ENCODE measurements at places on chromosomes 2 and 18.
A peak's percentile ranks its signal among the peaks of the same experiment; 100 is the strongest.

DNA sequence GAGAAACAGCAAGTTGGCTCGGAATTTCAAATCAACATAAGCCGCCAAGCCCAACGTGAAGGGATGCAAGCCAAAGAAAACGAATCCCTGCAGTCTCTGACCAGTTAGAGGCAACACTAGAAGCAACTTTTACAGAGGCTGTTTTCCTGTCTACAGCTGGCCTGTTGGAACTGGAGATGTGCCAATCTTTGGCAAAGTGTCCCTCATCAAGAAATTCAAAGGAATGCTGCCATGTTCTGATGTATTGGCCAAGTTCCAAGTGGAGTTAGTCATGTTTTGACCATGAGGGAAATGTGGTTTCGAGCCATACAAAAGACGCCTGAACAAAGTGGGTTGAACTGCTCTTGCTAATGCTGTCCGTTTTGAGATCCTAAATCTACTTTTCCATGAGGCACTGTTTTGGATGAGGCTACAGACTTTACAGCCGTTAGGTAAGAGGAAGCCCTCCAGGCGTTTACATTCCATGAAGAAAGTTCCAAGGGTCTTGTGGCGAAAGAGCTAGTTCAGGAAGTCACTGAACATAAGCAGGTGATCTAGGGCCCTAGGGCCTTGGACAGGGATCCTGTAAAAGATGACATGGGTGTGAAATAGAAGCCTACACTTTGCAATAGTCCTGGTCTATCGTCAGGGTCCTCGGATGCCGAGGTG is 140.7 kb upstream of the PXDN start:
- DNase-seq: no peak

DNA sequence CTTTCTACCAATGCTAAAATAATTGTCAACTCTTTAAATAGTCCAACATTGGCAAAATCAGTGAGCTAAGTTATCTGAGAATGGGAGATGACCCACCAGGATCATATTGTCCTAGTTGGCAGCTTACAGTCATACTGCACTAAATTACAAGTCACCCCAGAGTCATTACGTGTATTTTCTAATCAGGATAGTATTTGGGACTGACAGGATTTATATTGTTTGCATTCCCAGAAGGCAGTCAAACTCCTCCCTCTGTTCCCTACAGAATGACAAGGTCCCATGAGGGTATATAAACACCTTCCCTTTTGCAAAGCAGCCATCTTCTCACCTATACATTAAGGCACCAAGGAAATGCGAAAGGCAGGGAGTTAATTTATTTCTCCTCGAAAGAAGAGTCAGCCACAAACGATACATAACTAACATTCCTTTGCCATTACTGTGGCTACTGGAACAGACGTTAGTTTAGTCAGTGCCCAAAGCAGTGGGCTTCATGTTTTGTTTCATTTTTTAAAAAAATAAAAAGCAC is 125.3 kb downstream of the ANTXR1 start:
- DNase-seq: no peak

DNA sequence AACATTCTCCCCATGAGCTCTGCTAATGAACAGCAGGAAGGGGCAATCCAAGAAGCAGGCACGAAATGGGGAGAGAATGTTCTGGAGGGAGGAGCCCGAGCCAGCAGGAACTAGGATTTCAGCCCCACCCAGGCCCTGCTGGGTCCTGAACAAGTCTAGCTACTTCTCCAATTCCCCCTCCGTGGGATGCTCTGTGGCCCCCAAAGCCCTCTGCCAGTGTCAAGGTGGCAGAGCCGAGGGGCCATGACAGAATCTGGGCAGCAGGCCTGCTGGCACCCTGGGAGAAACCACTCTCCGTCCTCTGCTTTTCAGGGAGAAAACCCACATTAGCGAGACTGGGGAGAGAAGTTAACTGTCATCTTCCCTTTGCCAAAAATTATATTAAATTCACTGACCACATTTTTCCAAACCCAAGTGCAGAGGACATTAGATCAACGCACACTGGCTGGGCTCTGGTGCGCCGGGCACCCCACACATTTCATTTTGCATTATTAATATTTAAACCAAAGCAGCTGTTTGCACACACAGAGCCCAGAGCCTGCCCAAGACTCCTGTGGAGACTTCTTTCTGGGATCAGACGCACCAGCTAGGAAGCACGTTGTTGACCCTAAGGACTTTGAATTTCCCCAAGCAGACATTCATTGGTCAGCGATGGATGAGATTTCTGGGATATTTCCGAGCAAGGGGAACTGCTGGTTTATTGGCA is 80.2 kb upstream of the PKDCC start:
- no peak for DNase-seq

- no peak for DNase-seq
These were observed 135.5 kb upstream of the CHAC2 start for GRCh38 chr2:53632126-53632460.

DNA sequence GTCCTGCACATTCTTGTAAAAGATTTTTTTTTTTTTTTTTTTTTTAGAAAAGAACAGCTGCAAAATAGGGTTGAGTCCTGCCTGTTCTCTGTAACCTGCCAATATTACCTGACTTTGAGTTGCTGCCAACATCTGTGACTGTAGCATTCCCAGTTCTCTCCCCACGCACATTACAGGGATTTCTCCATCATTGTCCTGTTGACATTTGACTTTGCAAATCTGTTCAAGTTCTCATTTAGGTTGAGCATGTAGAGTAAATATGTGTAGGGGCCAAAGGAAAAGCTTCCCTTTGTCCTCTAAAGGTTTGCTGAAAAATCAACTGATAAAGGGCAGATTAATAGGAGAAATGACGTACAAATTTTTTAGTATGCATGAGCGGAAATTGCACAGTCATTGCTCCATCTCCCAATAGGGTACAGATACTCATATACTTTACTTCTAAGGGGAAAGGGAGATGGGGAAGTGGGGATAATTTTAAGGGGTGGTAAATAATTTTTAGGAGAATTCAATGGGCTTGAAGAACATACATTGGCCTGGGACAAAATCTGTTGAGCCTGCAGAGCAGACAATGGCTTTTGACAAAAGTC is 385.5 kb downstream of the PIK3C3 start:
- no peak for DNase-seq

- DNase-seq: no peak
These were observed 104.5 kb downstream of the COL6A3 start for GRCh38 chr2:237309416-237309815.

DNA sequence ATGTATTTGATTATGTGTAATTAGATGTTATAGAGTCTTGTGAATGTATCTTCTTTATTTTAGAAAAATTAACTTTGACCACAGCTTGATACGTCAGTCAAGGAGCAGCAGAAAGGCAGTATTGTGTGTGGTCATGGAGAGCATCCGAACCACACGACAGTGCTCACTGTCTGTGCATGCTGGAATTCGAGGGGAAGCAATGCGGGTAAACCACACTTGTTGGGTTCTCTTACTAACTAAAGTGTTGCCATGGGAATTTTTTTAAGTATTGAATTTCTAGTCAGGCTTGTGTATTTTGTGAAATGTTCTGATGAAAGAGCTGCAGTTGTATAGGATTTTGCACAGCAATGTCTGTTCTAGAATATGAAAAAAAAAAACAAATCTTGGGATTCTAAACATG is 4.8 kb downstream of the PJVK start:
- DNase-seq: no peak

DNA sequence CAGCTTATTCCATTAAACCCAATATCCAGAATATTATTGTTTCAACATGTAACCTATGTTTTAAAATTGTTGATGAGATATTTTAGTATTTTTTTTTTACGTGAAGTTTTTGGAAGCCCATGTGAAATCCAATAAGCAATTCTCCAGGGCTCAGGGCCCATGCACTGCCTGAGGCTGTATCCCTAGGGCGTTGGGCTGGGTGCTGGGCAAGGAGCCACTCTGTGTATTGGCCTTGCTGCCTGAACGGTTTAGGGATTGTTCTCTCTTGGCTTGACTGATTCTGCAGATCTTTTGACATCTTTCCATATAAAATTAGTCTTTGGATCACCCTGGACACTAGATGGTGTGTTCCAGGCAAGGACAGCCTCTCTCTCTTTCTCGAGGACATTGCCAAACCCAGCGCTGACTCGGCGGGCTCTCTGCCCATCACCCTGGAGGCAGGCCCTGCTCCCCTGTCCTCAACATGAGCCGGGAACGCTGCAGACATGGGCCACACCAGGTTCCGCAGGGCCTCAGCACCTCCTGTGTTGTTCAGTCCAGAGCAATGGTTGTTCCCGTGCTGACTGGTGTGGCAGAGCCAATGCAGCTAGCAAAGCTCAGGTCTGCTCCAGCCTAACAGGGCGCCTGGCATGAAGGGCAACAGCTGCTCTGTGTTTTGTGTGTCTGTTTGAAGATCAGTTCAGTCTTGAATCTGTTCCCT is 163.0 kb downstream of the SEPTIN10 start:
- DNase-seq: no peak

DNA sequence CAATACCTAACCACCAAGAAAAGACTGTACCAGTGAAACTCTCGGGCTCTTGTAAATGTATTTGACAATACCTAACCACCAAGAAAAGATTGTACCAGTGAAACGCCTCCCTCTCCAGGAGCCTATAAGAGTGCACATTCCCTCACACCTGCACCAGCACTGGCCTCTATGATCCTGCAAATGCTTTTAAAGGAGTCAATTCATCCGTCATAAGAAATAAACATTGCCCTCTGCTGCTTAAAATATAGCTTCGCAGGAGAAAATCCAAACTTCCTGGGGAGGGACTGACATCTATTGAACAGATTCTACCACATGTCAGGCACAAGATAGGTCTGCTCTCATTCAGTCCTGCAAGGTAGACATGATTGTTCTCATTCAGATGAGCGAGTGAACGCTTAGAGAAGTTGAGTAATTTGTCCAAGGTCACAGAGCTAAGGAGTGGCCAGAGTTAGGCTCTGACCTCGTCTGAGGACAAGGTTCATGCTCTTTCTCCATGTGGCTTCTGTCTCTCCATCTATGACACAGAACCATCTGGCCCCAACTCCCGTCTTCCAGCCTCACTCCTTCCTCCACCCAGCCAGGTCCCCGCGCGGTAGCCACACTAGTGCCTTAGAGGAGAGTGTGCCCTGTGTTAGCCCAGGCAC is 38.7 kb downstream of the MCFD2 start:
- peak; percentile 66 for DNase-seq

- DNase-seq: peak; percentile 7
These were observed 236.3 kb upstream of the FSIP2 start for GRCh38 chr2:185502351-185502750.

GRCh38 chr2:99921903-99922302 is 220.5 kb downstream of the AFF3 start:
- no peak for DNase-seq

- DNase-seq: no peak
These were observed 9.1 kb downstream of the ITM2C start for GRCh38 chr2:230873661-230874401.

DNA sequence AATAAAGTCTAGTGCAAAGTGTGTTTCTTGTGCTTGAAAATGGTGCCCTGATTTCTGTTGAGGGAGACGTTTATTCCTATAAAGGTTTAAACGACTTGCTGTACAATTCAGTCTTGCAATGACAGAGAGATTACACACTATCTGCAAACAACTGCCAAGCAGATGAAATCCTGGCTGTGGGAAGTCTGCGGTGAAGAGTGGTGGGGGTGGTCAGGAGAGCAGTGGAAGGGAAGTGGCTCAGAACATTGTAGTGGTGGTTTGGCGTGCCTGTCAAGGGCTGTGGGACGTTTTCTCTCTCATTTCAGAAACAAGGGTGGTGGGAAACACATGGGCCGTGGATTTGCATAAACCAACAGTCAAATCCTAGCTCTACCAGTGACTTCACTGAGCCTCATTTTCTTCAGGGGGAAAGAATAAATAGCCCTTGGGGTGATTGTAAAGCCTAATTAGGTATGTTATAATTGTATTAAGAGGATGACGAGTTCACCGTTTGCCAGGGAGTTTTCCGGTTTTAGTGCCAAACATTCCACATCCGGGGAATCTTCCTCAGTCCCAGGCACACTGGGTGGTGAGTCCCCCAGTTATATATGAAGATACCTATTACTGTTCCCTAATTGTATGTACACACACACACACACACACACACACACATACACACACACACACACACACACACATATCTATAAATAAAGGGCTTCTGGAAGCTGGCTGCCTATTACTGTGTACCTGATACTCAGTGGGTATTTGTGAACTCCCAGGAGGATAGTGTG is 115.0 kb downstream of the SPTBN1 start:
- DNase-seq: peak; percentile 54

DNA sequence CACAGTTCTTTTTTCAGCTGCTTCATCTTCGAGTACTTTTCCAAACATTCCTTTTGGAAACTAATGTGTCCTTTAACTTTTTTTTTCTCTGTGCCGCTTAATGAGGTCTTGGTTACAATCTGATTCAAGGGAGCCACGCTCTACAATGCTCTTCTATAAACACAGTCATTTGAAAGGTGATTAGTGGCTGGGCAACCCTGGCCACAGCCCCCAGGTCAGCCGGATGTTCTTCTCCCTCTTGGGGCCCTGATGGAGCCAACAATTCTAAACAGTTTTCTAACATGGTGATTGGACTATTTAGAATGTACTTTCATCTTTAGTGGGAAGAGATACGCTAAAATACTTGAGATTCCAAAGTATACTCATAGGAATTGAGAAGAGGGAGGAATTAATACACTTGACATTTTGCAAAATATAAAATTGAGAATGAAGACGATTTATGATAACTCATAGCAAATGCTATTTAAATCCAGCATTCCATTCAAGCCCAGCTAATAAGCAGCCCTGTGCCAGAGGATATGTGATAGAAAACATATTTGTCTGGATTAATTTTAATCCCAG is 83.7 kb upstream of the MBOAT2 start:
- no peak for DNase-seq

GRCh38 chr2:120415728-120416509 is 70.0 kb downstream of the INHBB start:
- DNase-seq: no peak

GRCh38 chr2:187991389-187991788 is 300.3 kb upstream of the GULP1 start:
- DNase-seq: no peak

- no peak for DNase-seq
These were observed 40.9 kb upstream of the ORC2 start for GRCh38 chr2:201004370-201004769.

DNA sequence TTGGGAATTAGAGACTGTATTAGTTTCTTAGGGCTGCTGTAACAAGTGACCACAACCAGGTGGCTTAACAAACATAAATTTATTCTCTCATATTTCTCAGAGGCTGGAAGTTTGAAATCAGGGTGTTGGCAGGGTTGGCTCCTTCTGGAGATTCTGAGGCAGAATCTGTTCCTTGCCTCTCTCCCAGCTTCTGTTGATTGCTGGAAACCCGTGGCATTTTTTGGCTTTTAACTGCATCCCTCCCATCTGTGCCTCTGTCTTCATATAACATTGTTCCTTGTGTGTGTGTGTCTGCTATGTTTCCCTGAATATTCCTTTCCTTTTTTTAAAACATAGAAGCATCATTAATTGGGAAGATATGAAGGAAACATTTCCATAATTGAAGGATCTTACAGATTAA is 448.1 kb upstream of the DCC start:
- no peak for DNase-seq

DNA sequence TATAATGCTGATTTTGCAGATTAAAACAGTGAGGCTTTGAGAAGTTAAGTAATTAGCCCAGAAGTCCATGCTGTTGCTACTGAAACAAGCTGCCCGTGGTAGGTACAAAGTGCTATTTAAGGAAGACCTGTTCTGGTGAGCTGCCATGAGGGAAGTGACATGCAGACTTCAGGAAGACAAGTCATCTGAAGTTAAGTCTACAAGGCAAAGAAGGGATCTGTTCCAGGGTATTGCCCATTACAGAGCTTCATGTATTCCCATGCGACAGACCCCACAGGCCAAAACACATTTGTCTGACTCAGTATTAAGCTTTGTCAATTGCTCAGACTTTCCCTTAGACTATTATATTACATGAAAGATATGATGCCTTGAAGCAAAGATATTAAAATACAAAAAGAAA is 520.8 kb downstream of the FBXO15 start:
- peak; percentile 11 for DNase-seq

GRCh38 chr2:40043641-40044040 is 264.6 kb upstream of the THUMPD2 start:
- DNase-seq: no peak

All from NCI-H82 (cell line).